ENCODE measurements at places on chromosomes 7 and 10.

GRCh38 chr7:115183431-115184057, 261.6 kb downstream of the MDFIC start:
- DNase-seq, result no peak

- DNase-seq, result no peak
Observed at GRCh38 chr10:16437540-16437894, 707 bp downstream of the PTER start.

DNA sequence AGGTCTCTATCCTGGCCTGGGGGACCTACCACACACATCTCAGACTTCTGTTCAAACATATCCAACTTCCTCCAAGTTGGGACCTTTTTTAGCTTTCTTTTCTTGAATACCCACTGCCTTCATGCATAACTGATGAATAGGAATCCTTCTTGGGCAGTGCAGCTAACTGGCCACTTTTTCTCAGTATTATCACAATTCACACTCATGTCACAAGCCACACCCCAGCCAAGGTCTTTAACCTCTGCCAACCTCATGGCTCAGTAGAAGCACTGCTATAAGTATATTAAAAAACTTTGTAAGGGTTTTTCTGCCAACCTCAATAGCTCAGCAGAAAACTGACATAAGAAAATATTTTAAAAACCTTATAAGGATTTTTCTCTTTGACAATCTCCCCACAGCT, 44.5 kb downstream of the HHEX start:
- DNase-seq, result no peak

DNA sequence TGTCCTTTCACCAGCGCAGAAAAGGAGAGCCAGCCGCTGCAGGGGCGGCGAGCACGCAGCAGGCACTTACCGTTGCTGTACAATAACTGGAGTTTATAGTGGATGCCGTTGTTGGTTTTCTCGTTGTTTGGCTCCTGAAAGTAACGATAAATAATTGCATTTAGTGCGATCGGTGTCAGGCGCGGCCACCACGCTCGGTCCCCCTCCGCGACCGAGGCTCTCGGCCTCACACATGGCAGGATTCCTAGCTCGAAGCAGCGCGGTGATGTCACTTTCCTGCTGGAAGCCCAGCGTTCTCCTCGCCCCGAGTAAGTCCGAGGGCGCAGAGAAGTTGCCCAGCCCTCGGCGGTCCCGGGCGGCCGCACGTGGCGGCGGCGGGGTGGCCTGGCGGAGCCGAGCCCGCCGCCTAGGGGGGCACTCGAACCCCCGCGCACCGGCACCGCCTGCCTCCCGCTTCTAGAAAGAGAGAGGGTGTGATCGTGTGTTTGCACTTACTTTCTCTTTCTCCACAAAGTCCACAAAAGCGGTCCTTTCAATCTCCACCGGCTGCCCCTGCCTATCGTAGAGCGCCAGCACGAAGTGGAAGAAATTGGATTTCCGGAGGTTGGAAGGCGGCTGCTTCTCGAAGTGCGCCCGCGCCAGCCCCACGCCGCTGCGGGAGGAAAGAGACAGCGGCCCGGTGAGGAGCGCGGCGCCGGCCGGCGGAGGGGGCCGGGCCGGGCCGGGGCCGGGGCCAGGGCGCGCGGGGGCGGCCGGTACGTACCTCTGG, 1.0 kb downstream of the EBF3 start:
- DNase-seq, result peak; percentile 1

- no peak for DNase-seq
Observed at GRCh38 chr10:89442289-89442688, 27.9 kb downstream of the IFIT5 start.

GRCh38 chr10:96306516-96306915, 2.3 kb downstream of the DNTT start:
- no peak for DNase-seq

GRCh38 chr10:33460505-33461294, 126.2 kb upstream of the NRP1 start:
- no peak for DNase-seq

GRCh38 chr7:81245353-81245752, 326.5 kb upstream of the SEMA3C start:
- no peak for DNase-seq

DNA sequence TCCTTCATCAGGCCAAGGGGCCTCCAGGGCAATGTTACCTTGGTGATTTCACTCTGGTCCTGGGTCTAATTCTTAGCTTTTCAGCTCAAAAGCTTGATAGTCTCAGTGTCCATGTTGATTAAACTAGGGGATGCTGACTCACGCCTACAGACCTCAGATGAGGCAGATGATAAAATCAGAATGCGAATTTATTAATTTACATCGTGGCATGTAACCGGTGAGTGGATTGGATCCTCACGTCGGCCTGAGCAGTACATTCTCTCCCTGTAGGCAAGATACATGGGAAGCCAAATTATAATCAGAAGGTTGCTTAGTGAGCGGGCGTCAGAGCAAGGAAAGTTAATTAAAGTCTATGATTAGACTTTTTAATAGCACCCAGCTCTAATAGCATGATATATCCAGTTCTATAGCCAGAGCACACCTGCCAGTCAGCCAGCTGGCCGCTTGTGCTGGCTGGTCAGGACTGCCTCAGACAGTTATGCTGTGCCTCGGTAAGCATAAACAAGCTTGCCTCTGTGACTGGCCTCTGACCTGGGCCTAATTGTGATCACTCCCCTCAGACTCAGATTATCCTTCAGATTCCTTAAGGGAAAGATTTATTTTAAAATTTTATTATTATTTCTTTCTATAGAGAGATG, 20.2 kb upstream of the CPA5 start:
- DNase-seq, result no peak

DNA sequence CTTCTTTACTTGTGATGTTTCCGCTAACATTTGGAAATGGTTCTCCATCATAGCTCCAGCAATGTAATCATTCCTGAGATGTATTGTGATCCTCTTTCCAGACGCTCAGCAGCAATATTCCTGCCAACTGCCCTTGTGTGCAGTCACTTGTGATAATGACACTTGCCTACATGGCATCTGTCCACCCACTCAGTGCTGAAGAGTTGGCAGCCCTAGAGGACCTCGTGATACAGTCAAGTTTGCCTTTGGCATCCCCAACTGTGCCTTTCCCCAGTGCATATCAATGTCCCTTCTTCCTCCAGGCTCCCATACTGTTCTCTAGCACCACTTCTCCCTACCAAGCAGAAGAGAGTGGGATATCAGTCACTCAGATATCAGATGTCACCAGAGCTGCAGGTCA, 64.9 kb downstream of the MYOF start:
- no peak for DNase-seq

DNA sequence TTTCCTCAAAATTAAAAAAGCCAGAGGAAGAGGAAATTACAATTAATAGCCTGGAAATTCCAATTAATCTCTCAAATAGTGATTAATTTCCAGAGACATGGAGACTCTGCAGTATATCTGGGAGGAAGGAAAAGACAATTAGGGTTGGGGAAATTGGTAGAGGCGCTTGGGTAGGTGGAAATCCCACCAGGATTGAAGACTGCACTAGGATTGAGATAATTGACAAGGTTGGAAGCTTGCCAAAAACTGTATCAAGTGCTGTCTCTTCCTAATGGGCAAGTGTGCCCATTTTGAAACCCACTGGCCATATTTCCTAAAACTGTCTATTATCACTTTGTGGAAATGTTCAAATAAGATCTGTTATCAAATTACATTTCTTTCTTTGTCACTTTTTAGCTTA, 21.6 kb downstream of the CHN2 start:
- no peak for DNase-seq

- DNase-seq, result no peak
Observed at GRCh38 chr7:3120513-3120912, 76.8 kb upstream of the CARD11 start.

GRCh38 chr10:132264306-132264950, 43.3 kb downstream of the STK32C start:
- no peak for DNase-seq

DNA sequence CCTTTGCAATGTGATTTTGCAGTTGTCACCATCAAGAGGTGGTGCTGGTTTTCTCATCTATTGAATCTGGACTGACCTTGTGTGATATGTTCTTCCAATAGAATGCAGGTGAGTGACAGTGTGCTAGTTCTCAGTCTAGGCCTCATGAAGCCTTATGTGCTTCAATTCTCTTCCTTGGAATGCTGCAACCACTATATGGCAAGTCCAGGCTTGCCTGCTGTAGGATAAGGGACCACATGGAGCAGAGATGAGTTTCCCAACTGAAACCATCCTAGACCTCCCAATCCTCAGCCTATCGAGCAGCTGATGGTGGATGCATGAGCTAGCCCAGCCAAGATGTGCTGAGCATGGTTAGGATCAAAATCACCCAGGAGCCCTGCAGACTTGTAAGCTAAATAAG, 32.6 kb upstream of the ARHGAP21 start:
- DNase-seq, result no peak

DNA sequence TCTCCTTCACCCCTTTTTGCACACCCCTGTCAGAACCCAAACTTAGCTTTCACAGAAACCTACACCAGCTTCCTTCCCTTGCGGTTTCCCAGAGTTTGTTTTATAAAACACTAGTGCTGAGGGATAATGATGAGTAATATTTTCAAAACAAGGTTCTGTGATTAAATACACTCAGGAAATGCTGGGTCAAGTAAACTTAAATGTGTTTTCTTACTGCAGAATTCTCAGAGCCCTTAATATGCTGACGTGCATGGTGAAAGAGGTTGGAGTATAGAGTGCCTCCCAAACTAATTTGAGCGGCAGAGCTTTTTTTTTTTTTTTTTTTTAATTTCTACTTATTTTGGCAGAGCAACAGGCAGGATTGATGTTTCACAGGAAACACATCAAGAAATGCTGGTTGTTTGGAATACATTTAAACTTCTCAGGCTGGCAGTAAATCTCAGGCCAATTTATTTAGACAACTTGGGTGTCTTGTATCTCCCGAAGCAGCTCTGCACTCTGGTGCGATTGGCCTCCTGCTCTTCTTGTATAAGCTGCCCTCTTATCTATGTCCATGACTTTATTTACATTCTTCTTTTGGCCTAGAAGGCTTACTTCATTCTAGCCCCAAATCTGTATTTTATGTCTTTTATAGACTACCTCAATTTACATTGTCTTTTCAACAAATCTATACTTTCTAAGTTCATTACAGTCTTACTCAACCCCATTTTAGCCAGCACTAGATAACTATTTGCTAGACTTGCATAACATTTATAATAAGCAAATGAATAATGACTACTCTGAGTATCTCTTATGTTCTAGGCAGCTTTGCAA, 165.4 kb downstream of the BMPER start:
- no peak for DNase-seq

- DNase-seq, result no peak
Observed at GRCh38 chr10:119313644-119314043, 106.3 kb downstream of the GRK5 start.

DNA sequence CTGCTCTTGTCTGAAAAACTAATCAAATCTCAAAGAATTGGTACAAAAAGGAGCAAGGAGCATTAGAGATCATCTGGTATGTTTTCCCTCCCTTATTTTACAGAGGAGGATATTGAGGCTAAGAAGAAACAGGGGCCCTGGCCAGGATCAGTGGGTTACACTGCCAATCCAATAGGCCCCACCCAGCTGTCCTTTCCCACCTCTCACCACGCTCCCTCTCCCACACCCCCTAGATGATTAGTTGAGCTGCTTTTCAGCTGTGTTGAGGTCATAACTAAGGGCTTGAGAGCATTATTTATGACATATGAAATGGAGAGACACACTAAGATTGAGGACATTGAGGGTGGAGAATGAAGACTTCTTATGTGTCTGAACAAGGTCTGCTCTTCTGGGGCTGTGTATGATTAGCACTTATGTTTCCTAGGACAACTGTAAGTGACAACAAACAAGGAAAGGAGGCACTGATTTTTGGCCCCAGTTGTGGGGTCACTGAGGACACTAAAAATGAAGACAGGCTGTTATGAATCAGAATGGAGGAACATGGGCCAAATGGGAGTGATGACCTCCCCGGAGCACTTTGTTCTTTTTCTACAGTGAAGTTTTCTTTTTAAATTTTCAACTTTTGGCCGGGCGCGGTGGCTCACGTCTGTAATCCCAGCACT, 26.5 kb downstream of the VWA2 start:
- DNase-seq, result no peak

GRCh38 chr10:79356104-79356503, 8.8 kb downstream of the PPIF start:
- no peak for DNase-seq

DNA sequence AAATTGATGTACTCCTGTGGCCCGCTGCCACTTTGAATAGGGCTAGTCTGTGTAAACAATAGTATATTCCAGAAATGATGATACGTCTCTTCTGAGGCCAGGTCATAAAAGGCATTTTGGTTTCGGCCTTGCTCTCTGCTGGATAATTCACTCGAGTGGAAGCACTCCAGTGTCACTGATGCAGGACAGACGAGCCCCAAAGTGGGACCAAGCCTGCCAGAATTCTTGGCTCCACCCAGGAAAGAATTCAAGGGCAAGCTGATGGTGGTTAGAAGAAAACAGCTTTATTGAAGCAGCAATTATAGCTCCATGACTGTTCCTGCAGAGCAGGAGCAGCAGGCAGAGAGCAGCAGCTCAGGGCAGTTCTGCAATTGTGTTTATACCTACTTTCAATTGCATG, 717.6 kb downstream of the GRM8 start:
- no peak for DNase-seq

DNA sequence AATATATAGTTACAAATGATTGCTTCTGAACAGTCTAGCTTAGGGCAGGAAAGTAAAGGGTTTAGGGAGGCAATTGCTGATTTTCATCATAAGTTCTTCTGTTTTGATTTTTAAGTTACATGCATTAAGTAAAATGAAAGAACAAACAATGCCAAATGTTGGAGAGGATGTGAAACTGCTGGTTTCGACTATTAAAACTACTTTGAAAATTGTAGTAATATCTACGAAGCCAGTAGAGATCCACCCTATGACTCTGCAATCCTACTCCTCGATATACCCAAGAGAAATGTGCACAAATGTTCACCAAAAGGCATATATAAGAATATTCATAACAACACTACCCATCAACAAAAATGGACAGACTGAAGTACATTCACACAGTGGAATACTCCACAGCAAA, 24.3 kb downstream of the PDZD8 start:
- no peak for DNase-seq

GRCh38 chr7:99789441-99790070, 5.6 kb upstream of the CYP3A4 start:
- no peak for DNase-seq

DNA sequence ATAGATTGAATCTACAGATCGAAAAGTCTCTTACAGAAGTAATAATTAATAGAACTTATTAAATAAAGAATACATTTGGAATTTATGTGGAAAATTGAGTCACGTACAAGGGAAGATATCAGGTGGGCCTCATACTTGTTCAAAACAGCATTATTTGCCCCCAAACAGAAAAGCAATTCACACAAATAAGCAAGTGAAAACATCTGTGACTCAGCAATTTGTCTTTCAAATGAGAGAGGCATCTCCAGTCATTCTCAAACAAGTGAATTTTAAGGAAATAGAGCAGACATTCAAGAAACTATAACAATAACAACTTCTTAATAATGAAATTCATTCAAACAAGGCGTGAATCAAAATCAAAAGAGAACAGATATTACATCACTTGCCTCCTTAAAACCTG, 50.1 kb downstream of the SEMA3A start:
- no peak for DNase-seq
